ENCODE measurements at places on chromosomes 2 and 18.

GRCh38 chr2:86314125-86314524 is 23.3 kb downstream of the REEP1 start:
- no peak for DNase-seq

DNA sequence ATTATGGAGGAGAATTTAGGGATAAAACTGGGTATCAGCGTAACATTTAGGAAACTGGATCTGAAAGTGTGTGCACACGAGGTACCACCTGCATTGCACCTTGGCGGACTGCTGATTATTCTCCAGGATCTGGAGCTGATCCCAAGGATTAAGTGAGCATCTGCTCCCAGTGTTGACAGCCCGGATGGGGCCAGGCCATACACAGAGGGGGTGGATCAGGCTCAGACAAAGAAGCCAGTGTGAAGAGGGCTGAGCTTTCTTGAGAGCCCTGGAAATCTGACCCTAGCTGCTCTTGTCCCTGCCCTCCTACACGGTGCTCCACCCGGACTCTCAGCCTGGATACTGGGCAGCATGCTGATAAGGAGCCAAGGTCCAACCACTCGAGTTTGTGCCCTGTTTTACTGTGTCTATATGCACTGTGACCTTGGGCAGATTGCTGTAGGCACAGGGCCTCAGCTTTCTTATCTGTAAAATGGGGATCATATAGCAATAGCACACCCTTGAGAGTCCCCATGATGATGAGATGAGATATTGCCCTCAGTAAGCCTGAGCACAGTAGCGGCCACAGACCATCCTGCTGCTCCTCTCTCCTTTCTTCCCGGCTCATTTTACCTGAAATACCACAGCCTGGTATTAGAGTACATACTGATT is 396.8 kb upstream of the CELF4 start:
- DNase-seq, result no peak

DNA sequence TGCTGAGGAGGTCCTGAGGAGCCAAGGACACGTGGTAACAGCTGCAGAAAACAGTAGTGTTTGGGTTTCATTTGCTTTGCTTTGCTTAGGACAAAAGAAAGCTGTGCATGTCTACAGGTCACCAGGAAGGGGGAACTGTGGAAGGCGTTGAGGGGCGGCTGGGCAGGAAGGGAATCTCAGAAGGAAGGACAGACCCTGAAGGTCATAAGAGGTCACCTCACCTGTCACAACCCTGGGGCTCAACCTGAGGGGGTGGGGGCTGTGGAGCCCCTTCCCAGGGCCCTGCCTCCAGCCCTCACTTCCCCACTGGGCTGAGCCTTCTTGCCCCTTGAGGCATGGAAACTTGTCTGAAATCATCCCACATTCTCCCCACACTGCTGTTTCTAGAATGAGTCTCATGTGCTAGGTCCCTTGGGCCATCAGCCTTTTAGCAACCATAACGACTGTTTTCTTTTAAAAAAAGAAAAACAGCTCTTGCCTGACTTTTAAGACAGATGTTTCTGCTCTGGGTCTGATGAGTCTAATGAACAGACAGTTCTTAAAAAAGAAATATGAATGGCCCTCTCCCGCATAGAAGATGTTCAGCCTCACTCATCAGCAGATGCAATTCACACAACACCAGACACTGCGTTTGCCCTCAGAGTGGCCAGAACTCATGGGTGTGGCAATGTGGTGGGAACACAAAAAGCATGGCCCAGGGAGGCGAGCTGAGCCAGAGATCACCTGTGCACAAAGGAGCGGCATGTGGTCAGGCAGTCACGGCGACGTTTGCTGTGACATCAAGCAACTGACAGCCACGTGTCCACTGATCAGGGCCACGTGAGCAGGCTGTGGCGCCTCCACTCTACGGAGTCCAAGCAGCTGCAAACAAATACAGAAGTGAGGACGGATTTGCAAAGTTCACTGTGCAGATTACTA is 84.0 kb downstream of the SEPTIN10 start:
- no peak for DNase-seq

- DNase-seq, result no peak
These were observed 12.4 kb downstream of the COPS8 start for GRCh38 chr2:237097911-237098702.

- DNase-seq, result no peak
These were observed 126.3 kb downstream of the LTBP1 start for GRCh38 chr2:33073018-33073417.

Measured in uterus (tissue), 4 donors.